AG09309 (cell line): ENCODE measurements at places on chromosomes 7 and 10.

GRCh38 chr10:45253183-45253914 lies 62.1 kb downstream of the OR13A1 start:
- no peak for DNase-seq

- DNase-seq = peak; percentile 20
Measured at GRCh38 chr7:33072471-33072870, 9.9 kb upstream of the NT5C3A start.

DNA sequence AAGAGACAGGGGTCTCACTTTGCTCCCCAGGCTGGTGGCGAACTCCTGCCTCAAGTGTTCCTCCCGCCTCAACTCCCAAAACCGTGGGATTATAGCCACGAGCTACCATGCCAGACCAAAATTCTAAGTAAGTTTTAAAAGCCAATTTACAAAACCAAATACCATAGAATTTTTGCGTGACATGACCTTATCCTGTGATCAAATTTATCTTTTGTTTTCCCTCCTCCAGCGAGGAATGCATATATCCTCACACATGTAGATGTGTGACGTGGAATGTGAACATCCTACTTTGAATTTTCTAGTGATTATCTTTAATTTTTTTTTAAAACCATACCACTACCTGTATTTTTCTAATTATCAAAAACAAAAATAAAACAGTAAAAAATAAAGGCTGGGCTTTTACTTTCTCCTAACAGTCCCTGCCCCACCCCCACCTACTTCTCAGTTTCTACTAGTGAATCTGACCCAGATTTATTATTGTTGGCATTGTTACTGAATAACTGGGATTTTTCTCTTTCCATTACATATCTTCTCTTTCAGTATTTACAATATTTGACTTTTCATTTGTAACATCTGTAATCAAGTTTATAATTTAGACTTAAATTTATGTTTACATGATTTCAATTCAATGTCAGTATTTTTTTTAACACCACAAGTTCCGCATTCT lies 26.0 kb downstream of the CYTH3 start:
- no peak for DNase-seq

DNA sequence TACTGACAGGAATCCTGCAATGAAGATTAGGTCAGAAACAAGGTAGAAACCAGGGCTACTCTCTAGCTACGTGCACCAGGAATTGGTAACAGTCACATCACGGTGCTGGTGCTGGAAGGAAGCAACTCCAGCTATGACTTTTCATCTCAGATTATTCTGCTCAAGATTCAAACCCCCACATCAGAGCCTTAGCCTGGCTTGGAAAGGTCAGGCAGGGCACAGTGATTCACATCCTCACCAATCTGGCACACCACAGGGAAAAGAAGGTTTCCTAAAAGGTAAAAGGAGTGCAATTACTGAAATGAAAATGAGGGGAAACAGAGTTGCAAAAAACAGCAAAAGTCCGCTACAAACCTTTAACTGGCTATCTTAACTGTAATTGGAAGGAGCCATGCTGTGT lies 240.2 kb upstream of the NPSR1 start:
- DNase-seq = no peak

- DNase-seq = no peak
Measured at GRCh38 chr7:35694161-35694783, 663 bp downstream of the HERPUD2 start.

- DNase-seq = no peak
Measured at GRCh38 chr10:48494073-48494472, 110.8 kb downstream of the ARHGAP22 start.

DNA sequence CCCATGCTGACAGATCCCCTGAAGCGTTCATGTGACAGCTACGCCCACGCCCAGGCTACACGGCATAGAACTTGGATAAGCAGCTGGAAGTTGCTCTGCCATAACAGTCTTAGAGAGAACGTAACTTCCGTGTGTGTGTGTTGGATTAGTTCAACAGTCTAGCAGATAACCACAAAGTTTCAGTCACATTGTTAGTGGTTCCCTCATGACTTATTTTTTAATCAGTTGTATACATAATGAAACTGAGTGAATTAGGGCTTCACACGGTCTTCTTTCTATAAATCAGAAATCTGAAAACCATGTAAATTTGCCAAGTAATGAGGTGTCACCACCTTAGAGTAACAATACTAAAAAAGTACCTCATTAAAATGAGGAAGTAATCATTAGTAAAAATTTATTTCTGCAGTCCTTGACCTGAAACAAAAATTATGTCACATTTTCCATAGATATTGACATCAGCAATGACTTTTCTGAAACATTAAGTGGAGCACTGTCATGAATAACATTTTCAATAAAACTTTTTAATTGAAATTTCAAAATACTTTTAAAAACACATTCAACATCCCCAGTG lies 21.7 kb upstream of the MACC1 start:
- no peak for DNase-seq

GRCh38 chr10:98425511-98426352 lies 10.8 kb upstream of the PYROXD2 start:
- DNase-seq = no peak

DNA sequence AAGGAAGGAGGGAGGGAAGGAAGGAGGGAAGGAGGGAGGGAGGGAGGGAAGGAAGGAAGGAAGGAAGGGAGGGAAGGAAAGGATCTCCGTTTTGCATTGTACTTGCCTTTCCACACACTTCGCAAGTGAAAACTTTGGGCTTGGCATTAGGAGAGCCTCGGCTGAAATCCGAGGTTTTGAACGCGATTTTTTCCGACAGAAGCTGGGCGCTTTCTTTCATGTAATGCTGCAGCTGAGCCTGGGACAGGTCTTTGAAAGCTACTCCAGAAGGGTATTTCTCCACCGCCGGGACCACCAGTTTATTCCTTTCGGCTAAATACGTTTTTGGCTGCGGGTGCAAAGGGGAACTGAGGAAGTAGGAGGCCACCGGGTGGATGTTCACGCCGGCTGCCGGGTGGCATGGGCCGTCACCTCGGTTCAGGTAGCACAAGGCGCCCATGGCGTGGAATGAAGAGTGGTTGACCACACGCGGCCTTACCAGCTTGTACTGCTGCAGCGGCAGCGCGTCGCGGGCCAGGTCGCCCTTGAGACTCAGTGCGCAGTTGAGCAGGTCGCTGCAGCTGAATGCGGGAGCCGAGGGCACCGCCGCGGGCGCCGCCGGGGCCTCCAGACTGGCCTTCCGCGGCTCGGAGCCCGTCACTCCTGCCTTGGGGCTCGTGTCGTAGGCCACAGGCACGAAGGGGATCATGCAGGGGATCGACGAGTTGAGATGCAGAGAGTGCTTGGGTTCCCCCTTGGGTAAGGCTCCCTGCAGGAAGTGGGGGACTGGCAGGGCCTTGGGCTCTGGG lies 825 bp downstream of the FEZF1 start:
- no peak for DNase-seq

DNA sequence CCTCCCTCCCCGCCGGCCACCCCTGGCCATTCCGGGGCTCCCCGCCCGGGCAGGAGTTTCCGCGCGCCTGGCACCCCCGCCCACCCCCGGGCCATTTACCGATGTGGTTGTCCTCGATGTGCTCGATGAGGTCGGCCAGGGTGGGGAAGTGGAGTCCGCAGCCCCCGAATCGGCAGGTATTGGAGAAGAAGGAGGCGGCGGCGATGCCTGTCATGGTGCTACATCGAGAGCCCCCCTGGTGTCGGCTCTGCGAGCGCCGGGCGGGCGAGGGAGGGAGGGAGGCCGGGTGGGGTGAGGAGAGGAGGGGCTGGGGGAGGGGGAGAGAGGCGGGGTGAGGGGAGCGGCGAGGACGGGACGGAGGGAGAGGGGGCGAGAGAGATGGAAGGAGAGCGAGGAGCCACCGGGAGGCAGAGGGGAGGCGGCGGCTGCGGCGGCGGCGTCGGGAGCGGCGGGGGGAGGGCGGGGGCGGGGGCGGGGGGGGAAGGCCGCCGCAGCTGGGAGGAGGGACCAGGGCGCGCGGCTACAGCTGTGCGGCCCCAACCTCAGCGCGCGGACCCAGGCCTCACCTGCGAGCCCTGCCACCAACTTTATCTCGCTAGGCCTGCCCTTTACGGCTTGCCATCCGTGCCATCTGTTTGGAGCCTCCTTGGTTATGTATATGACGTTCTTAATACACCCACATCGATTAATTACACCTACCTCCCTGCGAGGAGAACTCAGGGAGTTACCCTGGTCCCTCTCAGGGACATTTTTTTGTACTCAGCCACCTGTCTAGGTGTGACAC lies at the start of gene JAZF1:
Gene JAZF1, minus strand, starts transcription at position 432 of the 784 bp plus-strand sequence.
- no peak for DNase-seq

DNA sequence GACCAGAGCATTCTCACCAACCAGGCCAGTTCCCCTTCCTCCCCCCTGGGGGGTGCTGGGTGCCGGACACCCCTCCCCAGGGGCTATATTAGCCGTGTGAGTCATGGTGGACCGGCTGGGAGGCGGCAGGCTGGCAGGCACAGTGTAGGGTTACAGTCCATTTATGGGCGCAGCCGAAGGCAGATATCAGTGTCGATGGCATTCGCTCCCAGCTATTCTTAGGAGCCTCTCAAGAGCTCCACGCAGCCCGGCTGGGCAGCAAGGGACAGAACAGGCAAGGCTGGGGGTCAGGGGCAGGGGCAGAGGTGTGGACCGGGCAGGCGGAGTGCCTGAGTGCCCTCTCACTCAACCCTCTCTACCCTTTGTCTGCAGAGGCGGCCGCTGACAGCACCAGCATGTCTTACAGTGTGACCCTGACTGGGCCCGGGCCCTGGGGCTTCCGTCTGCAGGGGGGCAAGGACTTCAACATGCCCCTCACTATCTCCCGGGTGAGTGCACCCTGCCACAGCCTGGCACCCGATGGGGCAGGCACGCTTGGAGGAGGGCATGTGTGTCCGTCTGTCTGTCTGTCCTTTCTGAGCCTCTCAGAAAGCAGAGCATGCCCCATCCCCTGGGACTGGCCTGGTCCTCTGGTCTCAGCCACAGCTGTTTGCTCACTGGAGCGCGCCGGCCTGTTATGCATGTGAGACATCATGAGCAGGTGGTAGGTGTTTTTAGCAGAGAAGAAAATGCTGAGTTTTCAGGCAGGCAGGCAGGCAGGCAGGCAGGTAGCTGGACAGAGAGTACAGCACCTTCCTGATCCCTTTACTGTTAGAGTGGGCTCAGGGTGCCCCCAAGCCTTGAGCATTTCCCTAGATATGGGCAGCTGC lies at the start of gene LDB3:
Gene LDB3, plus strand, starts transcription at position 215 of the 869 bp plus-strand sequence. Its CDS starts 181 bp downstream, at position 396.
- no peak for DNase-seq

- DNase-seq = no peak
Measured at GRCh38 chr10:43197834-43198681, 59.8 kb downstream of the CSGALNACT2 start.

- peak; percentile 49 for DNase-seq
Measured at GRCh38 chr10:100185364-100186252, at the start of gene ERLIN1. ERLIN1 (minus strand) TSS chr10:100186029; CDS start chr10:100185626, 403 bp downstream.

GRCh38 chr7:97021747-97022490 lies 2.7 kb downstream of the DLX5 start:
- no peak for DNase-seq

DNA sequence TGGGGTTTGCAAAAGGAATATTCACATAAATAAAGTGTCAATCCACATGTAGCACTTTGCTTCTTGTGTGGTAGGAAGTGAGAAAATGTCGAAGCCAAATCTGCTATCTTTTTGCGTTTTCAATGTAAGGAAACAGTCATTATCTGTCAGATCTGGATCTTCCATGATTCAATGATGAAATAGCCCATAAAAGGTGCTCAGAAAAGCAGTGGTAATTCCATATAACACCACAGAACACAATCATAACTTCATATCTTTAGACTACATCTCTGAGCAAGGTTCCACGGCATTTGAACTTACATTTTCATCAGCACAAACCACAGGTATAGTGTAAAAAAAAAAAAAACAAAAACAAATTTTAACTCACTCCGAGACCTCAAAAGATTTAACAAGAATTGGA lies 39.9 kb upstream of the EGR2 start:
- DNase-seq = no peak

DNA sequence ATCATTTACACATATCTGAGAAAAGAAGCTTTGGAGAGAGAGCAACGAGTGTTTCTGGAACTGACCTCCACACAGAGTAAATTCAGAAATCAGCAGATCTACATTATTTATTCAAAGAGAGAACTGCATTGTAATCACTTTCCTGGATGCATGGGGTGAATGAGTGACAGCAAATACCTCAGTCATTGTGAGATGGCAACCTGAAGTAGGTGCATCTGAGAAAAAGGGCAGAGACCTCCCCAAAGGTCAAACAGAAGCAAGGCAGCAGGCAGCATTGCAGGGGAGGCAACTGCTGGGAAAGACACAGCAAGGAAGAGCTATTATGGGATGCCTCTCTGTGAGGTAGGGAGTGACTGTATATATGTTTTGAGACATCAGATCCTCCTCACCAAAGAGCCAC lies 26.5 kb upstream of the SMIM30 start:
- no peak for DNase-seq

DNA sequence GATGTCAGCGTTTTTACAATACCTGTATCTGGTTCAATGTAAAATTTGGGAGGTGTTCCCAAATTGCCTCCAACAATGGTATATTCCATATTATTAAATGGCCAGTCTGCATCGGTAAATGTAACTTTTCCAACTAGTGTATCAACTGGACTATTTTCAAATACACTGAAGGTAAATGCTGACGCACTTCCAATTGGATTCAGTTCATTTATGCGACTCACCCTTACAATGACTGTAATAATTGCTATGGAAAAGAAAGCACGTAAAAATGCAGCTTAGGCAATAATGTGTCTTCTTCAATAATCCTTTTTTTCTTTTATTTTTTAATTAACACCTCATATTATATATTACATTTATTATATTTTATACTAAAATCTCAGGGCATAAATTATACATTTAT lies 209.1 kb downstream of the HGF start:
- DNase-seq = no peak

DNA sequence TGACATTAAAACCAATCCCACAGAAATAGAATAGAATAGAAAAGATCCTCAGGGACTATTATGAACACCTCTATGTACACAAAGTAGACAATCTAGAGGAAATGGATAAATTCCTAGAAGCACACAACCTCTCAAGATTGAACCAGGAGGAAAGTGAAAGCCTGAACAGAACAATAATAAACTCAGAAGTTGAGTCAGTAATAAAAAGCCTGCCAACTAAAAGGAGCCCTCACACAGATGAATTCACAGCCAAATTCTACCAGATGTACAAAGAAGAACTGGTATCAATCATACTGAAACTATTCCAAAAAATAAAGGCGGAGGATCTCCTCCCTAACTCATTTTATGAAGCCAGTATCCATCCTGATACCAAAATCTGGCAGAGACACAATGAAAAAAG lies 220.3 kb upstream of the HPS1 start:
- DNase-seq = no peak

DNA sequence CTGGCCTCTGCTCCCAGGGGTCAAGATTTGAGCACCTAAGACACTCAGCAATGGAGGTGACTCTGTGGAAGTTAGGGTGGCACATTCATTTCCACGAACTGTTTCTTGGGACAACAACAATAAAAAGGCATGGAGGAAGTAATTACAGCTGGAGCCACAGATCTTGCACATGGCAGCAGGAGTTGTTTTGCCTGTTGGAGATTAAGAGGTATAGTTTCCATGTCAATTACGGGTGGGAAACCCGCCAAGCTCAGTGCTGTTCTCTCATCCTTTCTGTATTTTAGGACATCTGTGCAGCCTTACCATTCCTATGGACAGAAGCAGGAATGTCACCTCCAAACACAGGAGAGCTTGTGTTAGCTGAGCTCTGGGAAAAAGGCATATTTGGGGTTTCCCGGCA lies 201.2 kb downstream of the SNX10 start:
- DNase-seq = no peak

GRCh38 chr7:50628434-50629084 lies 63.4 kb upstream of the DDC start:
- no peak for DNase-seq

- DNase-seq = no peak
Measured at GRCh38 chr10:14727924-14728323, 46.8 kb downstream of the FAM107B start.
